Forelimb muscle (tissue), 1 donor: ENCODE measurements at places on chromosomes 16 and 17. TPM values are rescaled to one million over a fixed set of nuclear protein-coding genes. Genes with fewer than 3 reads are reported as not detected.

- DNase-seq: no peak
These were observed 428.8 kb downstream of the WWOX start for GRCh38 chr16:78528265-78528664.

GRCh38 chr17:34451313-34451712 lies 88.3 kb upstream of the CCL1 start:
- no peak for DNase-seq

MYH2 gene
- polyA plus RNA-seq: 74.3 TPM

GRCh38 chr17:57544401-57544800 lies 200.7 kb downstream of the CCDC182 start:
- no peak for DNase-seq

DNA sequence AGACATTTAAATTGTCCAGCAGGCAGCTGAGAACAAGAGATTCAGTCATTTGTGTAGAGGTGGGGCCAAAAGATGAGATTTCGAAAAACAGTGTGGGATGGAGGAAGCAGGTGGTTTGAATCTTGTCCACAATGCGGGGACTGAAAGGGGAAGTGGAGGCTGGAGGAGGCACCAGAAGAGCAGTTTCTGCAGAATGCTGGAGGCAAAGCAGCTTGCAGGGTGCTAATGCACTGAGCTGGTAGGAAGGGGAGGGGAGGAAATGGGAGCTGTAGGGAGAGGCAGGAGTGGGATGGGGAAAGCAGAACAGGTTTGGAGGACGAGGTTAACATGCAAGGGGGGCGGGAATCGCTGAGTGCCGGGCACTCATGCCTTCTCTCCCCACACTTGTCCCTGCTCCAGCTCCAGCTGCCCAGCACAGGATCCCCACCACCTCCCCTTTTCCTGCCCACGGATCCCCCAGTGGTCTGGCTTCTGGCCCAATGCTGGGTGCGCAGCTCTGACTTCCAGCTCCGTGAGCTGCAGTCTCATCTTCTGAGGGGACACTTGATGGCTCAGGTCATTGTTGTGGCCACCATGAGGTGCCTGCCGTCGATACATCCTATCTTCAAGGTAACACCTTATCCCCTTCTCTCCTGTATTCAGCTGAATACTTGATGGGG lies 9.4 kb downstream of the C17orf100 start:
- no peak for DNase-seq

HEXD gene
- 19.6 TPM for polyA plus RNA-seq

GRCh38 chr16:50315346-50315997 lies 49.1 kb downstream of the ADCY7 start:
- DNase-seq: no peak

GRCh38 chr16:79601931-79602627 lies 1.5 kb upstream of the MAF start:
- peak; percentile 91 for DNase-seq

- no peak for DNase-seq
These were observed 1.3 kb downstream of the ASPHD1 start for GRCh38 chr16:29901607-29901945.

KRT16 gene
- polyA plus RNA-seq: not detected

TMEM98 gene
- 34.2 TPM for polyA plus RNA-seq

DNA sequence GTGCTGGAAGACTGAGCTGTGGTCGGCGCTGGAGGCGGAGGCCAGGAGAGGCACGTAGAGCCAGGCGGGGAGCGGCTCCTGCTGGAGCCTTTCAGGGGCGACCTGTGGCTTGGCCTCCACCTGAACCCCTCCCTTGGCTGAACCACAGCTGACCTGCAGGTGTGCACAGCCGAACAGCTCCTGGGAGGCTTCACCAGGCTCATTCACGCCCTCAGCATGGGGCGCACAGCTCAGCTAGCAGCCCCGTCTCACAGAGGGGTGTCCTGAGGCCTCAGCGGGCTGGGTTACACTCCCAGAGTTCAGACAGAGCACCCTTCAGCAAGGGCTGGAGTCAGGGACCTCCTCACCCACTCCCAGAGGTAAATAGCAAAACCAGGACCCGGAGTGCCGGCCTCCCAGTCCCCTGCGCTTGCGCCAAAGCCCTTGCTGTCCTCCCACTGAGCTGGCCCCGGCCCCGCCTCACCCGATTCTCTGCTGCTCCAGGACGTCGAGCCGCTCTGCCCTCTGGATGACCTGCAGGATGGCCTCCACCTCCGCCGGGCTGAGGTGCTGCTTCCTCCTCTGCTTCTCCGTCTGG lies 31.7 kb downstream of the RPH3AL start:
- no peak for DNase-seq

- DNase-seq: no peak
These were observed 48.6 kb downstream of the FTO start for GRCh38 chr16:53752560-53752959.

DNA sequence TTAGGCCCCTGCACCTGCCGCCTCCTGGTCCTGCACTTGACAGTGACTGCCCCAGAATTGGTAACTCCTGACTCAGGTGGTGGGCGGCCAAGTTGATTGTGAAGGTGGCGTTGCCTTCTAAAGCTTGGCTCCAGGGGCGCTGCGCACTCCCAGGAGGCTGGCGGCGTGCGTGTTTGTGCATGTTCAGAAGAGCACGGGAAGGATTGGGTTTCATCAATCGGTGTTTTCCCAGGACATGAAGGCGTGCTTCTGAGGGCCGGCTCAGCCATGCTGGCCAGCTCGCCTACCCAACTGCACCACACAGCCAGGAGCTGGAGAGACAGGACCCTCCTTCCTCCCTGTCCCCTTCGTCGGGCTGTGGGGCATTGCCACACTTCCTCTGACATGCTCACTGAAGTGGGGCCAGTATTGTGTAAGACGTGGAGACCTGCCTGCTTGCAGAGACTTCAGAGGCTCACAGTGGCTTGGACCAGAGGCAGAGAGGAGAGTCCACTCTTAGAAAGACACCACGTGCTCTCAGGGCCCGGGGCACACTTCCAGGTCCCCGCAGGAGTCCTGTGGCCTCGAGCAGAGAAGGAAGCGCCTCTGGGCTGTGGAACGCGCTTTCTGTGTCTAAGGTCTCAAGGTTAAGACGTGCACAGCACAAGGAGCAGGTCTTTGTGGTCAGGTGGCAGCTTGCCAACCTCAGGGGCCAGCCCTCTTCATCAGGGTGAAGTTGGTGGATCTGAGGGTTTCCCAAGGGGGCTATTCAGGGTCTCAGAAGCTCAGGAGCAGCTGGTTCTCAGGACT lies 2.8 kb downstream of the RAB40C start:
- no peak for DNase-seq

MT4 gene
- polyA plus RNA-seq: not detected

GRCh38 chr17:40596261-40596919 lies 31.1 kb upstream of the CCR7 start:
- DNase-seq: no peak

DNA sequence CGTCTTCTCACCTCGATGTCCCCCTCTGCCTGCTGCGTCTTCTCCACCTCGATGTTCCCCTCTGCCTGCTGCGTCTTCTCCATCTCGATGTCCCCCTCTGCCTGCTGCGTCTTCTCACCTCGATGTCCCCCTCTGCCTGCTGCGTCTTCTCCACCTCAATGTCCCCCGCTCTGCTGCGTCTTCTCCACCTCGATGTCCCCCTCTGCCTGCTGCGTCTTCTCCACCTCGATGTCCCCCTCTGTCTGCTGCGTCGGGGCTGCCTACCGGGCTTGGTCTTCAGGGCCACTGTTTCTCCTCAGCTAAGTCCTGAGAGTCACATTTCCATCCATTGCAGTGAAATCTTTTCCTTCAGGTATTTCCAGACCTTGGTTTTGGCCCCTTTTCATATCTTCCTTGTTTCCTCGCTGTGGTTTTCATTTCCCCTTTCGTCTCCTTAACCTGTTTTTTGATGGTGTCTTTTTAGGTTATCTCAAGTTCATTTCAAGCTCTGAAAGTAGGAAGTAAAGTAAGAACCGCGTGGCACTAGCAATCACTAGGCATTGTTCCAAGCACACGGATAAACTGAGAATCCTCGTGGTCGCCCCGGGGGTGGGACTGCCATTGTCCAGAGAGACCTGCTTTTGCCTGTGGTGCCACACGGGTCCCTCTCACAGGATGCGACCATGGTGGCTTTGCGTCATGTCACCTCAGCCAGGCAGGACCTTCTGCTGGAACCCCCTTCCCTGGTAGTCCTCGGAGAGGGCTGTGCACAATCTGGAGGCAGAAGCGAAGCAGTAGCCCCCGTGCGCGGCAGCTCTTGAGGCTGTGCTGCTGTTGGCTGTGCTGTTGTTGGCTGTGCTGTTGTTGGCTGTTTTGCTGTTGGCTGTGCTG lies 9.5 kb upstream of the ZNF750 start:
- no peak for DNase-seq

DNA sequence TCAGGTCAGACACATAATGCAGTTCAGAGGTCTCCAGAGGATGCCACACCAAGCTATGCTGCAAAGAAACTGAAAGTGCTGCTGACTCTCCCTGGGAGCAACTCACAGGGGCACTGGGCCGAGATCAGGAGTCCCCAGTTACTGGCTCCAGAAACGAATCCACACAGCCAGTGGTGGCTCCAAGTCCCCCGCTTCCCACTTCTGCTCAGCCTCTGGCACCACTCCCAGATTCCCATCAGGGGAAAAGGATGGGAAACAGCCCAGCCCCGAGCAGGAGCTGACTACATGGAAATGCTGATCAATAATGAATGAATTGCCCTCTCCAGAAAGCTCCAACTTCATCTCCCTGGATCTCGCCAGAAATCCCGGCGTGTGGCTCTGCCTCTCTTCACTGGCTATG lies 62.3 kb upstream of the CDH5 start:
- no peak for DNase-seq

SLC5A2 gene
- polyA plus RNA-seq: 6.2 TPM

- DNase-seq: peak; percentile 34
These were observed 306.3 kb downstream of the CNTNAP4 start for GRCh38 chr16:76583466-76583865.

TPSAB1 gene
- polyA plus RNA-seq: 1.2 TPM

- DNase-seq: no peak
These were observed 50.3 kb downstream of the ABCC12 start for GRCh38 chr16:48105456-48105855.
